ENCODE measurements at places on chromosomes 2 and 18.
A peak's percentile ranks its signal among the peaks of the same experiment; 100 is the strongest.

DNA sequence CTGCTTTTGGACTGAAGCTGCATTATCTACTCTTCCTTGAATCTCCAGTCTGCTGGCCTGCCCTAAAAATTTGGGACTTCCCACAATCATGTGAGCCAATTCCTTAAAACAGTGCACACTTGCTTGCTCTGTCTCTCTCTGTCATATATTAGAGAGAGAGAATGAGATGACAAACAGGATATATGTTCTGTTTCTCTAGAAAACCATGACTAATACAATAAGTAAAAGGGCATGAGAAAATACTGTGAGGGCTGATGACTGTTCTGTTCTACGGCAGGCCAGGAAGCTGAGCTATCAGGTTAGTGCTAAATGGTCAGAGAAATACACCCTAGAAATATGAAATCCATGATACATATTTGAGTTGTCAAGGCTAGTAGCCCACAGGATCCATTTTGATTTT, 1896.8 kb upstream of the CELF4 start:
- no peak for DNase-seq

DNA sequence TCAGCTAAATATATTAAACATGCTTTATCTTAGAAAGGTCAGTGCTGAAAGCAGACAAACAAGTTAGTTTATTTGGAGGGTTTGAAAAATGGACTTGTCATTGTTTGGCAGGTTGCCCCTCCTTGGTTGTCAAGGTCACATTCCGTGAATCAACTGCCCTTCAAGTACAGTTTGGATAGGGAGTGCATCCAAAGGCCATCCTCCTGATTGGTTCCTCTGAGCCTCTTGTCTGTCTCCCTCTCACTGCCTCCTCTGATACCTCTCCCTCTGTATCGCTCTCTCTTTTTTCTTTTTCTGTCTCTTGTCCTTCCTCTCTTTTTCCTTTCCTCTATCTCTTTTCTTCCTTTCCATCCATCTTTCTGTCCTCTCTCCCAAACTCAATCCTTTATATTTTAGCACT, 5.4 kb downstream of the ITGAV start:
- no peak for DNase-seq

- no peak for DNase-seq
These were observed 182.1 kb upstream of the SIX2 start for GRCh38 chr2:45191146-45191863.

- DNase-seq = peak; percentile 51
These were observed 4.1 kb downstream of the ZEB2 start for GRCh38 chr2:144515696-144516410.

DNA sequence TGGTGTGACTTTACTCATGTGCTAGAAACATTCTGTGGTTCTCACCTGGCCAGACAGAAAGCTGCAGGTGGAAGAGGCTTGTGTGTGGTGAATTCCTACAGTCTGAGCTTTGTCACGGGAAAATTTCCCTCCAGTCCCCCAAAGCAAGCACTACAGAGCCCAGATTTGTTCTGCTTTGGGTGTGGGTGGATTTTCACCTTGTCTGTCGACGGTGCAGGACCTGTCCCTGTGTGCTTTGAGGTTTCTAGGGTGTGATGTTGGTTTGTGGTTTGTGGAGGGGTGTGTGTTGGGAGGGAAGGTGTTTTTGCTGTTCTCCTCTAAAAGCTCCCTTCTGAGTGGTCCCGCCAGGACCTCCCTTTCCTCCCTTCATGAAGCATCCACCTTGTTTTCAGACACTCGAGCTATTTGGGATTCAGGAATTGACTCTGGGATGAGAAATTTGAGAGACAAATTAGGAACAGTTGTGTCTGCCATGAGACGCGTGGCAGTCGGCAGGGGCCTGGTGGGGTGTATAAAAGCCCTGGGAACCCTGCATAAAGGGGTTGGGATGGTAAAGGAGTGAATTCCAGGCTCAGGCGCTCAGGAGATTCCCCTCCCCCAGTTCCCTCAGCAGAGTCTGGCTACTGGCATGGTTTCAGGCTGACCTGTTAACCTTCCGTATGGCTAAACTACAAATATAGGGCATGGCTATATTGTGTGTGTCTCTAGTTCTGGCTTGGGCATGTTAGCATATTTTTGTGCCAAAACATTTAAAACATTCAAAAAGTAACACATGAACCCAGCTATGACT, 65.5 kb downstream of the DGKD start:
- no peak for DNase-seq
